AML-193 (cell line): ENCODE measurements at places on chromosomes 4 and X.

- no peak for DNase-seq
Observed at GRCh38 chr4:41542526-41543275, 4.7 kb downstream of the LIMCH1 start.

- no peak for DNase-seq
Observed at GRCh38 chr4:183180096-183180495, 81.0 kb downstream of the WWC2 start.

DNA sequence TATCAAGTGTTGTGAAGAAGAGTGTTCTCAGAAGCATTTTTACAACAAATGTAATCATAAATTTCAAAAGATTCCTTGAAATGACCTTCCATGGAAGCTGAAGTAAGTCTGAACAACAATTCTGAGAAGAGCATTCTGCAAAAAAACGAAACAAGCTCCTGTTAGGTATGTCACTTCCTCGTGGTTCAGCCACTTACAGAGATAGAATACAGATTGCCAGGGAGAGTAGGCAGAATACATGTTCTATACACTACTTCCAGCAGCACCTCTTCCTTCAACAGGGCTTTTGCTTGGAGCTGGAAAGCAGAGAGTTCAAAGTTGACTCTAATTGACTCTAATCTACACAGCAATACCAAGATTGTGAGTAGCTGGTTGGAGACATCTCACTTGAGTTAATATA lies 274.5 kb downstream of the ADGRA3 start:
- no peak for DNase-seq

GRCh38 chr4:42586775-42587174 lies 70.1 kb downstream of the ATP8A1 start:
- DNase-seq, result no peak

DNA sequence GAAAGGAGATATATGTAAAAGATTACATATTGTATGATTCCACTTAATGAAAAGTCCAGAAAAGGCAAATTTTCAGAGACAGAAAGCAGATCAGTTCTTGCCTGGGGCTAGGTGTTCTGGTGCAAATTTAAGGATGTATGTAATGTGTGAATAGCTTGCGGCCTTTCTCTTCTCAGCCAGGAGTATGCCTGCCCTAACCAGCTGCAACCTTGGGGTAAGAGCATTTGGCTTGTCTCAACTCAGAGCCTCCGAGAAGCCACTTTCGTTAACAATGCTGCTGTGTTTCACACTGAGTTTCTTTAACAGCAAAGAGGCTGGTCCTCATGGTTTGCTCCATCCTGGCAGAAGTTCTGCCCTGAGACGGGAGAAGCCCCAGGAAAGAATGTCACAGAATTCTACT lies 102.7 kb downstream of the SPCS3 start:
- no peak for DNase-seq

- no peak for DNase-seq
Observed at GRCh38 chrX:110218591-110218990, 99.3 kb downstream of the AMMECR1 start.

DNA sequence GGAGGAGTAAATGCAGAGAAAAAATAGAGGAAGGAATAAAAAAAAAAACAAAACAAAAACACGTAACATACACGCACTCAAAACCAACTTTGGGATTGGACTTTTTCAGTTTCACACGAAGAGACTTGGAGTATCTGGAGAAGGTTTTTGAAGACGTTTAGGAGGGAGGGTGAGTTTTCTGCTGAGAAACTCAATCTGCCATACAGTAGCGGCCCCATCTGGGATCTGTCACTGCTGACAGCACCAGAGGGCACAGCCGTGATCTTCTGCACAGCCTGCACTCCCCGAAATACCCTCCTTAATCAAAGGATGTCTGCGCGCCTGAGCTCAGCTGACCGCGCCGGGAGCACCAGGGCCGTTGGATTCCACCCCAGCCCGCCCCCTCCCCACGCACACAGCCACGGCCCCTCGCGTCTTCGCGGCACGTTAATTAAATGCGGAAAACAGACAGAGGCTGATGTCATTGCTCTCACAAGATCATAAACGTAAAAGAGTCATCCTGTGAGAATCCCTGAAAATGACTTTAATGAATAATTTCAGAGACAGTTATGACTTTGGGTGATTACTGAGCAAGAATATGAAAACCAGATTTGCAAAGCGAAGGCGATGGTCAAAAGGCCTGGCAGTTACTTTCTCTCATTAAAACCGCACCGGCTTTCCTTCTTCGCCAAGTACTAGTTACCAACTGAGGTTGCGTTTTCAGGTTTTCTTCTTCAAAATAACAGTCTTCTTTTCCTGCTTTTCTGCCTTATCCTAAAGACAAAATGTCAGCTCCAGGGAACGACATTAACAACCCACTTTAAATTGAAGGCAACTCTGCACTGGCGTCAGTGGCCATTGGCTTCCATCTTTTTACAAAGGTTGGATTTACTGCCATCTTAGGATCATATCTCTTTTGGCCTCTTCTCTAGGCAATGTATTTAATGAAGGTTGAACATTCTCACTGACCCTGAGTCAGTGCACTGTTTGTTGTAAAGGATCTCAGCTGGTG lies 10.6 kb downstream of the HAND2 start:
- no peak for DNase-seq

- DNase-seq, result peak; percentile 3
Observed at GRCh38 chrX:120604361-120604782, 471 bp downstream of the MCTS1 start.

DNA sequence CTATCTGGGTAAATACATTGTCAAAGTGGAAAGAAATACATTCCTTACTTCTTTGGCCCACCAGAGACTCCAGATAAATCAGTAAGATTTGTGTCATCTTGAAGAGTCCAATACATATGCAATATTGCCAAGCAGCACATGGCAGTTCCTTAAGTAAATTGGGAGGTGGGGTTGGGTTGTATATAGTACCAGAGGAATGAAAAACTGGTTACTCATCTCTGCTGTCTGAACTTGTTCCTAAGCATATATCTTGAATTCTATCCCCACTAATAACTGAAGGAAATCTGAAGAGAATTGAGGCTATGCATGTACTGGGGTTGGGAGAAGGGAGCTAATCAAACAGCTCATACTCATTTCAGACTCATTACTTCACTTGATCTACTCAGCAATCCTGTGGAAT lies 14.8 kb downstream of the TCEAL8 start:
- DNase-seq, result no peak

DNA sequence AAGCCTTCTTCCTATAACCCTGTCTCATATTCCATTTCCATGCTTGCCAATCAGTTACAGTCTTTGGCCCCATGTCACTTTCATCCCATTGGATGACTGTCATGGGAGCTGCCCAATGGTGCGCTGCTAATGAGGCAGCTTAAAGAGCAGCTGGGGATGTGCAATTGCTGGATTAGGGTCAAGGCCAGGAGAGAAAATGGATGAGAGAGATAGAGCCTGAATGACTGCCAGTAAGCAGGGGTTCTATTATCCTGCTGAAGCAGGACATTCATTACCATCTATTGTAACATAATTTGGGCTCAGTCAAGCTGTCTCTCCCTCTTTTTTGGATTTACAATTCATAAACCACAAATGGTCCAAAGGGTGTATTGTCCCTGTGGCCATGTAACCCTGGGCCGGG lies 909.0 kb downstream of the CENPC start:
- no peak for DNase-seq

DNA sequence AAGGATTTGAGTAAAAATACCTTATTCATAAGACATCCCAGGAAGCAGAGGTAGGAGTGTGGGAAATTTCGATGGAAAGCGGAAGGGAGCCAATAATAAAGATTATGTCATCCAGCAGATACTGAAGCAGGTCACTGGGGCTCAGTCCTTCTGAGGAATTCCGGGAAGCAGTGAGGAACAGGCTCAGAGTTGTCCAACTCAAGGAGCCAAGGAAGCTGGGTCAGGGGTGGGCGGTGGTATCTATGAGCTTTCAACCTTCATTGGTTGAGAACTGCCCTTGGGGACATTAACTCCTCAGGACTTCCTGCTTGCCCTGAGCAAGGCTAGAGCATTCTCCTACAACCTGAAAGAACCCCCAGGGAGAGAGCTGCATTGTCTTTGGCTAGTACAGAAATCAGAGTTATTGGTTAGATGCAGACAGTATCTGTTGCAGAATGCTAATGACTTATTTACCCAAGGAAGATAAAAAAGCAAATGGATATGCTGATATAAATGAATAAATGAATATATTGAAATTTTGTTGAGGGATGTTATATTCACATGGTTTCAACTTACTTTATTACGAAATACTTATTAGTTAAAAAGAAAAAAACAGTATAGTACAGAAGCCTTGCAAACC lies 68.2 kb downstream of the DMP1 start:
- DNase-seq, result no peak

DNA sequence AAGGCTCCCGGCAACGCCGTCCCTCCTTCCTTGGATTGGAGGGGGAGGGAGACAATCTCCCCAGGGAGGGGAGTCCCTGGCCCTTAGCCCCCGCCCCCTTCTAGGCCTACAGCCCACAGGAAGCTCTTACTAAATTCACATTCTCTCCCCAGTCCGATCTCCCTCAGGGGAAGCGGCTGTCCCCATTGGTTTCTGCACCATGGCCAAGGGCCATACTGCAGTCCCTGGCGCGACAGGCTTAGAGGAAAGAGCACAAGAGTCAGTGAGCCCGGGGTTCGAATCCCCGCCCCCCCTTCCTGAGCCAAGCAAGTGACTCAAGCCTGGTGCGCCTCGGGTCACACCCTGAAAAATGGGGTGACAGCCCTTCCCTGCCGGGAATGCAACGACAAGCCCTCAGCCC lies 1.1 kb downstream of the ABLIM2 start:
- no peak for DNase-seq

- no peak for DNase-seq
Observed at GRCh38 chr4:10240691-10241090, 124.1 kb upstream of the WDR1 start.

DNA sequence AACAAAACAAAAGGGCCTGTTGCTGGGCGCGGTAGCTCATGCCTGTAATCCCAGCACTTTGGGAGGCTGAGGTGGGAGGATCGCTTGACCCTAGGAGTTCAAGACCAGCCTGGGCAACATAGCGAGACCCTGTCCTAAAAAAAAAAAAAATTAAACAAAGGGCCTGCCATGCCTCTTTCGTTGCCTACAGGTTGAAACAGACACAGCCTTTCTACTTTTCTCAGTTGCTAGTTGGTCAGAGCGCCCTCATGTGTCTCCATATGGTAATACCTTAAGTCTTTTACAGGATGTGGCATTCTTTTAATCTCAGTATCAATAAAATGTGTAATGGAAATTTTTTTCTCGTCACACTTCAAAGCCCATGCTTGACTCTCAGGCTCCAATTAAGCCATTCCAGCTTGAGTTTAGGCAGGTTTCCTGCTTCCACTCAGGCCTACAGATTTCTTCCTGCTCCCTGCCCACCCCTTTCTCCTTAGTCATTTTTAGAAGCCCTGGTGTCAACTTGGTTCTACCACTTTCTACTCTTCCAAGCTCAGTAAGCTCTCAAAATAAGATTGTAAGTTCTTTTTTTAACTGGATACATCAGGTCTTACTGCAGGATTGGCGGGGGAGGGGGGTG lies 4.6 kb upstream of the SOWAHD start:
- DNase-seq, result peak; percentile 44

GRCh38 chrX:22246620-22247019 lies 26.1 kb upstream of the CBLL2 start:
- no peak for DNase-seq

DNA sequence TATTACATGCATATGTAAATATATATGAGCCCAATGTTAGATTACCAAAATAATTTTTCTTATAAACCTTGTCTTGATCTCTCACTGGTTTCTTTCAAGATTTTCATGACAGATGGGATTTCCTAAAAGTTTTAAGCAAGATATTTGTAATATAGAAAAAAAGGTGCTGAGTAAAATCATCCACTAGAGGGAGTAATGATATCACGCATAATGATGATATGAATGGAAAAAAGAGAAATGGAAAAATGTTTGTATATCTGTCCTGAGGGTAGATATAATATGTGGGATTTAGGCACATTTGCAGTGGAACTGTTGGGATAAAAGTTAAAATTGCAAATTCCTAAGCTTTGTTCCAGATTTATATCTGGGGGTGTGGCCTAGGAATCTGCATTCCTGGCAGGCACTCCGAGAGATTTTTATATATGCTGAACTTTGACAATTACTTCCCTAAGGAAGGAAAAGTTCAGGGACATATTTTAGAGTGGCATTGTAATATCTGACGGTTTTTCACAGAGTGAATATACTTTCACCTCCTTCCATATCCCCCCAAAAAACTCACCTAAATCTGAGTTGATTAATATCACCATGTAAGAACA lies 60.5 kb downstream of the TMA16 start:
- peak; percentile 46 for DNase-seq

- no peak for DNase-seq
Observed at GRCh38 chr4:137283737-137284136, 248.6 kb downstream of the PCDH18 start.

DNA sequence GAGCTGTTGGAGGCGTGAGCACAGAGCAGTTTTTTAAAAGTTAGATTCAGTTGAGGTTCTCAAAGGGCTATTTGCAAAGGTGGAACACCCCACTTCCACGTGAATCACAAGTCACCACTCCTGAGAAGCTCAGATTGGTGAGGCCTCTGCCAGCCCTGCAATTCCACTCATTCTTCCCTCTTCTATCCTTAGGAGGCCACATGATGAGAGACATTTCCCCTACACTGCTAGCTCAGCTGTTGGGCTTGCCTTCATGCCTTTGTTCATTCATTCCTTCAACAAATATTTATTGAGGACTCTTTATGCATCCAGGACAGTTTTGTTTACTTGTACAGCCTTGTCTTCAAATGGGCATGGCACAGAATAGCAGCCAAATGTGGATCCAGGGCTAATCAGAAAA lies 3.7 kb downstream of the SRPX2 start:
- no peak for DNase-seq

DNA sequence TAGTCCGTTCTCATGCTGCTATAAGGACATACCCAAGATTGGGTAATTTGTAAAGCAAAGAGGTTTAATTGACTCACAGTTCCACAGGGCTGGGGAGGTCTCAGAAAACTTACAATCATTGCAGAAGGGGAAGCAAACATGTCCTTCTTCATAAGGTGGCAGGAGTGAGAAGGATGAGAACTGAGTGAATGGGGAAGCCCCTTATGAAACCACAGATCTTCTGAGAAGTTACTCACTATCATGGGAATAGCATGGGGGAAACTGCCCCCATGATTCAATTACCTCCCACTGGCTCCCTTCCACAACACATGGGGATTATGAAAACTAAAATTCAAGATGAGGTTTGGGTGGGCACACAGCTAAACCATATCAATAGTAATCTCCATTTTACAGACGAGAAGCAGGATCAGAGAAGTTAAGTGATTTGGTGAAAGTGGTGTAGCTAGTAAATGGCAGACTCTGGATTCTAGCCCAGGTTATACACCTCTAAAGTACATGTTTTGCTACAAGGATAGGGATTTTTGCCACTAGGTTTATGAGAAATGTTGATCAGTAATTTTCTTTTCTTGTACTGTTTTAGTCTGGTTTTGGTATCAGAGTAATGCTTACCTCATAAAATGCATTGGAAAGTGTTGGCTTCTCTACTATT lies 47.3 kb upstream of the C1GALT1C1 start:
- no peak for DNase-seq

- DNase-seq, result no peak
Observed at GRCh38 chr4:75391489-75392166, 122.6 kb downstream of the RCHY1 start.

DNA sequence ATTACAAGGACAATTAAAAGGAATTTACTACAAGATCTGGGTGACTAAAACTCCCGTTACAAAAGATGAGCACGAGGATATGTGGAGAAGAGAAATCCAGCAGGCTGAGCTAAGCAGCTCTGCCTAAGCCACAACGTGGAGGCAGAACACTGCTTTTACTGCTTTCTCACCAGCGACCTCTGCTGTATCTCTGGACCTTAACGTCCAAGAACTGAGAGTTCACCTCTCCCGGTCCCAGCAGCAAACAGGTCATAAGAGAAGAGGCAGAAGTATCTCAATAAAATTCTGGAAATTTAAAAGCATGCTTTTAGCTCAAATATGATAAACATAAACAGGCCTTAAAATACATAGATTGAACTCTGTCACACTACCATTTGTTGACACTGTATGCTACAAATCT lies 81.0 kb downstream of the ADGRA3 start:
- peak; percentile 17 for DNase-seq
